ENCODE measurements at places on chromosomes 5 and 9. TPM values are rescaled to one million over a fixed set of nuclear protein-coding genes. Genes with fewer than 3 reads are reported as not detected.
A peak's percentile ranks its signal among the peaks of the same experiment; 100 is the strongest.

DNA sequence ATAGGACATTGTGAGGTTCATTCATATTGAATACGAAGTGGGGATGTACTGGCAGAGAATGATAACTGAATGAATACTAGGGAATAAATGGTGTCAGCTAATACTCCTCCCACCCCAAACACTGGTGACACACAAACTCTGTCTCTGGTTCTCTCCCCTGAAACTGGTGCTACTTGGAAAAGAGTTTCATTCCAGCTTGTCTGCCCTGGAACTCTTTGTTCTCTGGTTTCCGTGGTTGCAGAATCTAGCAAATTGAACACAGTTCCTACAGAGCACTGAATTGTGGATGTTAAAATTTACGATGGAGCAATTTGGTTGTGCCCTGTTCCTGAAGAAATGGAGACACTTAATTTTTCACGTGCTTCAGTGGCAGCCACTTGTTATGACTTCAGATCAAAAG is 181.7 kb downstream of the KCTD16 start:
- H3K4me1 ChIP-seq = no peaks in the 10 kb centered on the region
- H3K36me3 ChIP-seq = no peaks in the 10 kb centered on the region
- no peaks in the 10 kb centered on the region for H3K27me3 ChIP-seq
- no peak for DNase-seq
- no peak overlapping the region for H3K4me3 ChIP-seq

DNA sequence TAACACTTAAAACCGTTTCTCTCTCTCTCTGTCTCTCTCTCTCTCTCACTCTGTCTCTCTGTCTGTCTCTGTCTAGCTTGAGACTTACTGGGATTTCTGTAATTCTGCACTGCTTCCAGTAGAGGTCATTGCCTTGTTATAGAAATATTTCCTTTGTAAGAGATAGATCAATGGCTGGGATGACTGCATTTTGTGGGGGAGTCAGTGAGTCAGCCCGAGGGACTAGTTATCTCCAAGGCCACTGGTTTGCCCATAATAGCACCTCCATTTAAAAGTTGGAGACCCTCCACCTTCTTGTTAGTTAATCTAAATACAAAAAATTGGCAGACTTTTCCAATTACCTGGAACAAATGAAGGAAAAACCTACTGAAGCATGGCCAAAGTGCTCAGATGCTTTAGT is 547.2 kb downstream of the LRRC70 start:
- H3K27ac ChIP-seq = no peak overlapping the region
- H3K27me3 ChIP-seq = no peaks in the 10 kb centered on the region
- H3K4me3 ChIP-seq = no peak overlapping the region
- H3K4me1 ChIP-seq = no peaks in the 10 kb centered on the region
- H3K36me3 ChIP-seq = no peaks in the 10 kb centered on the region

DNA sequence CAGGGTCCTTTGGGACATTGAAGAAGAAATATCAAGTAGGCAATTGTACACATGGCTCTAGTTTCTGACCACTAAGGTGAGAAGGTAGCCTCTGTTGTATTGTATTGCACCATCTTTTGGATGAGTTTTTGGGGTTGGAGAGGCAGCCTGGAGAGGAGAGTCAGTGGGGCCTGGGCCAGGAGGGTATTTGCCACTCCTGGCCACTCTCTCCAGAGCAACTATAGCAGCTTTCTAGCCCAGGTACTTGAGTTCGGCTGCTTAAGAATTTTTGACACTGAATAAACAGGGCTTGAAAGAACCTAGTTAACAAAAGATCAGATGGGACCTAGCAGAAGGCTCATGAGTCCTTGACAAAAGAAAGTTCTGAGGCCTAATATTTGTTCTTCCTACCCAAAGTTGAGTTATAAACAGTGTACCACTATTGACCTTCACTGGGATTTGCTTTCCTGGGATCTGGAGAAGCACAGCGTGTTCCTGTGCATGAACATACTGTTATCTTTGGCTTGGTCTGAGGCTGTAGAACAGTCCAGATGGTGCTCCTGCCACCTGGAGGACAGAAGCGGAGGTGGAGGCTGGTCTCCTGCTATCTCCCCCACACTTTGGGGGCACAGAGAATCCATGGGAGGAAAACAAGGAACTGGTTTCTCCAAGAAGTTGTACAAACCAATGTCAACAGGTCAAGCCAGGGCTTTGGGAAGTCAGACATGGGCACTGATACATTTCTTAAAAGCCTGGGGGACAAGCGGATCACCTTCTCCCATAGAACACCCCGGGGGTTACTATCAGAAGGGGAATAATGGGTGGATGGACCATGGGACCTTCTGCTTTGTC is 110.4 kb upstream of the LIFR start:
- H3K36me3 ChIP-seq = no peaks in the 10 kb centered on the region
- peak overlapping the region; percentile 12 for H3K27ac ChIP-seq
- H3K4me1 ChIP-seq = peaks cover 33% of the 10 kb centered on the region

DNA sequence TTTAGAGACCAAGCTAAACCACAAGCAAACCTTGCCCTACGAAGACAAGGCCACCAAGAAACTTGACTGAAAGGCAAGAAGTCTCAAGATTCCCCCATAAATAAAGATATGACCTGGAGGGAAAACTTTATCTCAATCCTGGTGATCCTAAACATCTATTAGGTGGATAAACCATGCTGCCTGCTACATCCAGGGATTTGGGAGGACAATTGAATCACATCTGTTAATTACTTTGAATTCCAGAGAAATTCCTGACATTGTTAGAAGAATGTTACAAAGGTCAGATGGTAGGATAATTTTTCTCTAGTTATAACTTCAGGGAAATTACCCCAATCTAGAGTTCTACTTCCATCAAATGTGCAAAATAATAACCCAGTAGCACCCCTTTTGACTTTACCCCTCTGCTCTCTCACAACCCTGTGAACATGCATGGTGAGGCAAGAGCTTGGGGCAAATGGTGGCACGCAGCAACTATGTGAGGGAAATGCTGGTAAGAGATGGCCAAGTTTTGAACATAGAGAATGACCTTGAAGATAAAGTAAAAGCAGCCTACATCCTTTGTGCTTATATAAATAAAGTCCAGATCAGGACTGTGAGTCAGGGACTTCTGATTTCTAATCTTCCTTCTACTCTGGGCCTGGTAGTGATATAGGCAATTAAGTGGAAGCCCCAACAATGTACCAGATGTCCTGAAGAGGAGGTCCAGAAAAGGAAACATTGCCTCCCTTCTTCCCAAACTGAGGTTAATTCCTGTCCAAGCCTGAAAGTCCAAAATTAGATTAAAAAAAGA is 57.1 kb upstream of the PTGER4 start:
- H3K27ac ChIP-seq = no peak overlapping the region
- no peaks in the 10 kb centered on the region for H3K4me1 ChIP-seq

GRCh38 chr9:97851446-97851883 is 1.6 kb upstream of the FOXE1 start:
- no peaks in the 10 kb centered on the region for H3K36me3 ChIP-seq
- peaks cover 84% of the 10 kb centered on the region for H3K27me3 ChIP-seq
- DNase-seq = peak; percentile 33
- peaks cover 35% of the 10 kb centered on the region for H3K4me1 ChIP-seq

DNA sequence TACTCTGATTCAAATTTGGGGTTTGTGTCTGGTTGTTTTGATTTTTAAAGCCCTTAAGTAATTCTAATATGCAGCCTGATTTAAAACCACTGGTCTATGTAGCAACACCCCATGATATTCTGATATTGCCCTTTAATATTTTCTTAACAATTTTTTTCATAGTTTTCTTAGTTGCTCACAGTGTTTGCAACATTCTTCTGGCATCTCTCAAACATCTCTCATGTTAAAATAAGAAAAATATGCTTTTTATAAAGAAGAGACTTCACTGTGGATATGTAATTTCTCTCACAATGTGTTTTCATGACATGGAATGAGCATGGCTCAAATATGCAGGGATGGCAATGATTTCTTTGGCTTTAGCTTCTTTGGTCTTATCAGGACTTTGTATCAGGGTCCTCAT is 183.7 kb downstream of the TAF11L14 start:
- H3K27ac ChIP-seq = no peak overlapping the region
- H3K4me3 ChIP-seq = no peak overlapping the region
- H3K4me1 ChIP-seq = no peaks in the 10 kb centered on the region
- H3K27me3 ChIP-seq = no peaks in the 10 kb centered on the region

GRCh38 chr9:93126825-93127368 is 7.2 kb downstream of the NINJ1 start:
- H3K36me3 ChIP-seq = peaks cover 30% of the 10 kb centered on the region
- DNase-seq = no peak
- H3K4me1 ChIP-seq = peaks cover 59% of the 10 kb centered on the region
- H3K27ac ChIP-seq = peak overlapping the region; percentile 97
- H3K4me3 ChIP-seq = no peak overlapping the region

GRCh38 chr9:2032234-2032633 is 17.1 kb downstream of the SMARCA2 start:
- H3K27me3 ChIP-seq = no peaks in the 10 kb centered on the region
- DNase-seq = no peak
- H3K36me3 ChIP-seq = peaks cover 21% of the 10 kb centered on the region

DNA sequence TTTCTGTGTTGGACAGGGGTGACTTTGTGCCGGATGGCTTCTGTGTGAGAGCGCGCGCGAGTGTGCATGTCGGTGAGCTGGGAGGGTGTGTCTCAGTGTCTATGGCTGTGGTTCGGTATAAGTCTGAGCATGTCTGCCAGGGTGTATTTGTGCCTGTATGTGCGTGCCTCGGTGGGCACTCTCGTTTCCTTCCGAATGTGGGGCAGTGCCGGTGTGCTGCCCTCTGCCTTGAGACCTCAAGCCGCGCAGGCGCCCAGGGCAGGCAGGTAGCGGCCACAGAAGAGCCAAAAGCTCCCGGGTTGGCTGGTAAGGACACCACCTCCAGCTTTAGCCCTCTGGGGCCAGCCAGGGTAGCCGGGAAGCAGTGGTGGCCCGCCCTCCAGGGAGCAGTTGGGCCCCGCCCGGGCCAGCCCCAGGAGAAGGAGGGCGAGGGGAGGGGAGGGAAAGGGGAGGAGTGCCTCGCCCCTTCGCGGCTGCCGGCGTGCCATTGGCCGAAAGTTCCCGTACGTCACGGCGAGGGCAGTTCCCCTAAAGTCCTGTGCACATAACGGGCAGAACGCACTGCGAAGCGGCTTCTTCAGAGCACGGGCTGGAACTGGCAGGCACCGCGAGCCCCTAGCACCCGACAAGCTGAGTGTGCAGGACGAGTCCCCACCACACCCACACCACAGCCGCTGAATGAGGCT is at the start of gene ADRB2:
TSS of gene ADRB2 (plus strand) at position 559 of the 686 bp plus-strand sequence. CDS start 221 bp downstream, outside the sequence.
- H3K27me3 ChIP-seq = no peaks in the 10 kb centered on the region
- H3K4me1 ChIP-seq = peaks cover 28% of the 10 kb centered on the region
- DNase-seq = peak; percentile 99
- H3K27ac ChIP-seq = peak within 1 kb of the TSS; percentile 91

- H3K27me3 ChIP-seq = no peaks in the 10 kb centered on the region
- peaks cover 13% of the 10 kb centered on the region for H3K36me3 ChIP-seq
- H3K4me1 ChIP-seq = no peaks in the 10 kb centered on the region
- H3K27ac ChIP-seq = no peak overlapping the region
- DNase-seq = no peak
- H3K4me3 ChIP-seq = no peak overlapping the region
Observed at GRCh38 chr5:177242304-177242703, 61.2 kb downstream of the RAB24 start.

GRCh38 chr5:81579262-81579924 is 171.5 kb downstream of the SSBP2 start:
- H3K36me3 ChIP-seq = no peaks in the 10 kb centered on the region
- H3K27me3 ChIP-seq = no peaks in the 10 kb centered on the region
- H3K27ac ChIP-seq = no peak overlapping the region
- no peaks in the 10 kb centered on the region for H3K4me1 ChIP-seq
- no peak for DNase-seq

- H3K27me3 ChIP-seq = no peaks in the 10 kb centered on the region
- H3K4me3 ChIP-seq = no peak overlapping the region
- no peaks in the 10 kb centered on the region for H3K36me3 ChIP-seq
- DNase-seq = no peak
- H3K27ac ChIP-seq = no peak overlapping the region
Observed at GRCh38 chr9:17588395-17588794, 9.5 kb downstream of the SH3GL2 start.

DNA sequence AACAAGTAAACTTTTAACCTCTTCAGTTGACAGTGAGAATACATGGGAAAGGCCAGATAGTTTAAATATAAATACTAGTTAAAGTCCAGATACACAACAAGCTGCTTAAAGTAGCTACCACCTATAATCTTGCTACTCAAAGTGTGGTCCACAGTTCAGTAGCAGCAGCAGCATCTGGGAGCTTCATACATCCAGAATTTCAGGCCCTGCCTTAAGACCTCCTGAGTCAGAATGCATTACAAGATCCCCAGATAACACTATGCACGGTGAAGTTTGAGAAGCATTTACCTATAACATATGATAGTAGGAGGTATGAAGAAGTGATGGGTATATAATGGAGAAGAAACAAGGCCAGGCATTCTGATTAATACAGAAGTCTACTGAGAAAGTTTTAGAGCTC is 244.5 kb downstream of the EFNA5 start:
- H3K36me3 ChIP-seq = no peaks in the 10 kb centered on the region
- no peak overlapping the region for H3K27ac ChIP-seq
- no peak overlapping the region for H3K4me3 ChIP-seq
- DNase-seq = no peak
- H3K27me3 ChIP-seq = no peaks in the 10 kb centered on the region

DNA sequence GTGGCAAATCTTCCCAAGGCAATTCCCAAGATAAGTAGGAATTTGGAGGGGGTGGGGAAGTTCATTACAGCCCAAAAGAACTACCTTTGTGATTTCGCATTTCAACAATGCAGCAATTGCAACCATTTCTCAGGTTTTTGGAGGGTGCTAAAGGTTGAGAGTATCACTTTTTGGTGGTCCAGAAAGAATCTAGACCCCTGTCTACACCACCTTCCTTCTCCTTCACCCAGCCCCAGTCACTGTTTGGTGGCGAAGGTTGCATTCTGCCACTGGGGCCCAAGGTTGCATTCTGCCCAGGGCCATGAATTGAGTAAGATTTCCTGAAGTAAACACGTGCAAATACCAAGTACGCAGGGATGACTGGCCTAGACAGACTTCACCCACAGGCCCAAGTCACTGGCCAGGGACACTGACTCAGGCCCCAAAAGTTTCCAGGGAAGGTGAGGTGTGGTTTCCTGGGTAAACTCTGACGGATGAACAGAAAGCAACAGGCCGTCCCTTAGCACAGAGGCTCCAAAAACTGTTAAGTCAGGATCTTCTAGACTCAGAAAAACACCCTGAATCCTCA is 5.7 kb downstream of the PDE6A start:
- H3K27ac ChIP-seq = no peak overlapping the region
- DNase-seq = peak; percentile 27
- H3K27me3 ChIP-seq = no peaks in the 10 kb centered on the region
- peaks cover 9% of the 10 kb centered on the region for H3K4me1 ChIP-seq
- H3K4me3 ChIP-seq = no peak overlapping the region

FREM1 gene
- total RNA-seq = 6.3 TPM

PITX1 gene
- not detected for total RNA-seq

IGFBPL1 gene
- total RNA-seq = 2.6 TPM

RPL37 gene
- 879 TPM for total RNA-seq
